Stimulated activated CD4-positive, alpha-beta T cell treated with anti-CD3 and anti-CD28 coated beads, Interleukin-2, amount 100 ng/mL, for 4 hours (primary cell): ENCODE measurements at places on chromosomes 3 and 15.

- no peak for DNase-seq
These were observed 123.5 kb downstream of the TGFBR2 start for GRCh38 chr3:30729936-30730335.

- DNase-seq = no peak
These were observed 2.8 kb downstream of the TMEM43 start for GRCh38 chr3:14127516-14128161.

DNA sequence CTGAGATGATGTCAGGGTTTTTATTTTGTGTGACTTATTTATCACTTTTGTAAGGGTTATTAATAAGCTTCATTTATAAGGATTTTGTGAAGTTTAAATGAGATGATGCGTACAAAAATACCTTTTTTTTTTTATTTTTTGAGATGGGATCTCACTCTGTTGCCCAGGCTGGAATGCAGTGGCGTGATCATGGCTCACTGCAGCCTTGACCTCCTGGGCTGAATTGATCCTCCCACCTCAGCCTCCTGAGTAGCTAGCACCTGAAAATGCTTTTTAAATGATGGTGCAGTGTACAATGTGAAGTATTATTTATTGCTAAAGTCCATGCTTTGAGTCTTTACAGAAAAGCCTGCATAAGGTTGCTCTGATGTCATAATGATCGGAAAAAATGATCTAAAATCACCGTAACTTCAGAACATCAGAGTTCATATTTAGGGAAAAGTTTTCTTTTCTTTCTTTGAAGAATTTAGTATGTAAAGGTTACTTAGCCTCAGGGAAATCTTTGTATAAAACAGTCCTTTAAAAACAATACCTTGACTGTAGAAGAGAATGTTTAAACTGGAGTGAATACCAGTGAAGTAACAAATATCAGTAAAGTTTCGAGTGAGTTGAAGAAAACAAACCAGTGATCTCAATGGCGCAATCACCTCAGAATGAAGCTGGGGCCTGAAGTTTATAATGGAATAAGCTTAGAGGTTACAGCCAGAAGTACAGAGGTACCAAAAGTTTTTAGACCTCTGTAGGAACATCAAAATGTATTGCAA, 29.7 kb downstream of the TCF12 start:
- DNase-seq = no peak

GRCh38 chr3:128605091-128606046, 45.2 kb downstream of the RPN1 start:
- DNase-seq = no peak

DNA sequence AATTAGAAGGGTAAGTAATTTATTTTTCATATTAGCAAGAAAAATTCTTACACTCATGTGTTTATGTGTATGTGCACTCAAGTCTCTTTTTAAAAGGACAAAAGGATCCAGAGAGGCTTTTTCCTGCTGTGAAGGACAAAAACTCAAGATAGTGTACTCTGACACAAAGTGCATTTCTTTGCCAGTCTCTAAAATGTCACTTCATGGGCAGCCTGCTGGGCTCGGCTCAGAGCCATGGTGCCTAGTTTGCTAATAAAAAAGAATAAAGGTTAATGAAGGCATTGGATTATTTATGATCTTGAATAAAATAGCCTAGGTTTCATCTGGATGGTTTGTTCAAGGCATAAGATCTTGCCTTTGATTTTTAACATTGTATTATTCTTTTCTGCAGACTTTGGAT, 989.0 kb downstream of the TBL1XR1 start:
- no peak for DNase-seq

- DNase-seq = no peak
These were observed 119.6 kb downstream of the ABI3BP start for GRCh38 chr3:100873611-100874010.

- peak; percentile 55 for DNase-seq
These were observed 16.2 kb upstream of the VILL start for GRCh38 chr3:37974121-37975083.

- DNase-seq = no peak
These were observed 63.9 kb downstream of the ADCY5 start for GRCh38 chr3:123385001-123385401.

- DNase-seq = no peak
These were observed 88.2 kb downstream of the GMPS start for GRCh38 chr3:155958676-155959075.

DNA sequence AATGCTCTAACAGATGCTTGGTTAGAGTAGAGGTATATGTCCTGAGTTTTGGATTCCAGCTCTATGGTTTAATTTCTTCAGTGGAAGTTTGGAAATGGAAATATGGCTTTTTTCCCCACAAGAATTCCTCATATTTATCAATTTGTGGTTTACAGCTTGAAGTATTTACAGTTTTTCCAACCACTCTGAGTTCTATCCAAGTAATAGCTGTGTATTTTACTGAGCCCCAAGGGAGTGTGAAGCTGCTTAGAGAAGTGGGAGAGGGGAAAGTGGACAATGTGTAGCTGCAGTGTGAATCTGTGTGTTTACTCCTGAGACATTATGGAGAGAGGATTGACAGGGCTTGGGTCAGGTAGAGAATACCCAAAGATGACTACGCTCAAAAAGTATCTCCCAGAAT, 54.5 kb downstream of the NEK11 start:
- no peak for DNase-seq

- no peak for DNase-seq
These were observed 591 bp downstream of the PROK2 start for GRCh38 chr3:71784201-71784913.

DNA sequence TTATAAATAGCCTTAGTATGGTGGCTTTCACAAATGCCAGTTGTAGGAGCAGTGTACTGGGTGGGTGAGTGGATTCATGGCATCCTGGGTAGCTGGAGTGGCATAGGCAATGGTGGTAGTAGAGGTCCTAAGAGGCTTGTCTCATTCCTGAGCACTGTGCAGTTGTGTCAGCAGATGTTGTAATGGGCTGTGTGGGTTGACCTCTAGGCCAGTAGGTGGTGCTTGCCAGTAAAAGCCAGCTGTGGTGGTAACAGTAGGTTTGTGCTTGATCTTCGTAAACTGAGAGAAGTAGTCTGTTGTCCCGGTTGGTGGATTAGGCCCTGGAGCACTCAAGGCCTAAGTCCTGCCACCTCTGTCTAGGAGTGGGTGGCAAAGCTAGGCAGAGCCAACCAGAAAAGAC, 149.7 kb upstream of the SUCLG2 start:
- DNase-seq = no peak

- DNase-seq = no peak
These were observed 16.0 kb downstream of the FOXL2NB start for GRCh38 chr3:138962854-138963560.

DNA sequence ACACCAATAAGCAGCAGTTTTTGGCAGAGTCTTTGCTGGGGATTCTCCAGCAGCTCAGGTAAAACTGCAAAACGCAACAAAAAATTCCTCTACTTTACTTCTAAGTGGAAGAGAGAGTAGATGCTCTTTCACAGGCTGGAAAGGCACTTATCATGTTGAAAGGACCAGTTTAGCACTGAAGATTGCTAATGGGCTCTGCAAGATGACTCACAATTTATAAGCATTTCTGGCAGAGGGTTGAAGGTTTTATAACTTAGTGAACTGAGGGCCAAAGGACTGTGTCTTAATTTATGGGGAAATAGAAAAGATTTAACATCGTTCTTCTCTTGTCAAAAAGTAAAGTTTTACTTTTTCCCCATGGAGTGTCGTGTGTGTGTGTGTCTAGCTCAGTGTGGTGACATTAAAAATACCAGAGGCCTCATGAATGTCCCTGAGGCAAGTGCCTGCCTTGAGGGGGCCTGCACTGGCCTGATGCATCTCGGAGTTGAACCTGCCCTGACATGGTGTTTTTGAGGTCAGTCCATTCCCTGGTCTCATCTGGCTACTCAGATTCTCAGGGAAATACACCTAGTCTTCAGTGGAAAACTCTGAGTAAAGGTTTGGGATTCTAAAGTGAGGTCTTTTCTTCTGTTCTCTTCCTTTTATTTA, 1092.0 kb downstream of the NAALADL2 start:
- DNase-seq = no peak

- DNase-seq = no peak
These were observed 19.4 kb upstream of the IL20RB start for GRCh38 chr3:136938334-136938733.

DNA sequence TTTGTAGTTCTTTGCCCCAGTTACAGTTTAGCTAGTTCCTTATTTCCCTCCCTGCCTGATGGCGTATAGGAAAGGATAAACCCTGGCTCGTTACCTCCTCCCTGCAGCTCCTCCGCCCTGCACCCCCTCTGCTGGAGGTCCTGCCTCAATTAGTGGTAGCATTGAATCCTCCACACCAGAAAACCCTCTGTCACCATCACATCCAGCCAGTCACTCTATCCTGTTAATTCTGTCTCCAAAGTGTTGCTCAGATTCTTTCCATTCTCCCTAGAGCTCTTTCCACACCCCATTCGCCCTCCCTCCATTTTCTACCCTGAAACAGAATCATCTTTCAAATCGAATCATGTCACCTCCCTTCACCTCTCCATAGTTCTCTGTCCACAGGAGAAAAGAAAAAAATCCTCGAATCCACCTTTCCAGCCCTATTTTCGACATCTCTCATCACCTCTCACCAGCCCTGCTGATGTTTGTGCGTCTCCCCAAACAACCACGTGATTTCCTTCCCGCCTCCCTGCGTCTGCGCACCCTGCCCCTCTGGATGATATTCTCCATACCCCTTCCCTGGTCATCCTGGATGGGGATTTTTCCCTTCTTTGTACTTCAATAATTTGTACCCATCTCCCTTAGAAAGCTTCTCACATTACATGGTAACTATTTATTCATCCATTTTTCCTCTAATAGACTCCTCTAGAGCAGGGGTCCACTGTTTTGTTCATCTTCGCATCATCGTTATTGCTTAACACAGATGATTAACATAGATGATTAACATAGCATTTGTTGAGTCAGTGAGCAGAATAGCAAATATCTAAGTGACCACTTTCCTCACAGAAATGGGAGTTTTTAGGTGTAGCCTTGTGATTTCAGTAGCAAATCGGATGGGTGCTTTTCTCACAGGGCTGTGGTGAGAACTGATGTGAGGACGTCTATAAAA, 37.1 kb downstream of the MAP3K13 start:
- DNase-seq = no peak

- no peak for DNase-seq
These were observed 78.8 kb upstream of the SETMAR start for GRCh38 chr3:4224331-4224730.

GRCh38 chr3:122245513-122246174, 62.2 kb downstream of the CASR start:
- DNase-seq = no peak

GRCh38 chr3:115644391-115644790, 21.1 kb downstream of the GAP43 start:
- no peak for DNase-seq

DNA sequence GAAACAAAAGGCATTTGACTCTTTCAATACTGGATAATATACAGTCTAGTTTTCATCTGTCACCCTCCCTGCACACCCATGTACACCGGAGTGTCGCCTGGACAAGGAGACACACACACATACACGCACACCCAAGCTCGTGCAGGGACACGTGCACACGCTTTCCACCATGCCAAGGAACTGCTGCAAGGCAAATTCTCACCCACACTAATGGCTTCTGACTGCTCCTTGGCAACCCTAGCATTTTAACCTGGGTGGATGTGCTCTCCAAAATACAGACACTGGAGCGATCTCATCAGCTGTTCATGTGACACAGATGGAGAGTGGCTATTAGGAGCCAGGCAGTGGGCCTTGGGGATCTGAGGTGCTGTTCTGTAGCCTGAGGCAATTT, 61.6 kb downstream of the MEIS2 start:
- no peak for DNase-seq

DNA sequence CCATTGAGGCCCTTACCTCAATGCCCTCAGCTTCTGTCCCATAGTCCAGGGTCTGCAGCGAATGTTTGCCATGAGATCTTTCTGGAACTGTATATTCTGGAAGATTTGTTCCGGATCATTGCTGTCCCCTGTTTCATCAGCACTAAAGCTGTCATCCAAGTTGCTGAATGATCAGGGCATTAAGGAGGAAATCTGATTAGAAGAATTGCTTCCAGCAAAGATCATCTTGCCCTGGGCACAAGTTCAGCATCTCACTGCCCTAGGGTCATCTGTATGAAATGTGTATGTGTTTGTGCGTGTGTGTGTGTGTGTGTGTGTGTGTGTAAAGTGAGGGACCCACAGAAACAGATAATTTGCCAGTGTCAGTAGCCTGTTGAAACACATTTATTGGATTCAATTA, 1.4 kb downstream of the TMC3 start:
- no peak for DNase-seq

DNA sequence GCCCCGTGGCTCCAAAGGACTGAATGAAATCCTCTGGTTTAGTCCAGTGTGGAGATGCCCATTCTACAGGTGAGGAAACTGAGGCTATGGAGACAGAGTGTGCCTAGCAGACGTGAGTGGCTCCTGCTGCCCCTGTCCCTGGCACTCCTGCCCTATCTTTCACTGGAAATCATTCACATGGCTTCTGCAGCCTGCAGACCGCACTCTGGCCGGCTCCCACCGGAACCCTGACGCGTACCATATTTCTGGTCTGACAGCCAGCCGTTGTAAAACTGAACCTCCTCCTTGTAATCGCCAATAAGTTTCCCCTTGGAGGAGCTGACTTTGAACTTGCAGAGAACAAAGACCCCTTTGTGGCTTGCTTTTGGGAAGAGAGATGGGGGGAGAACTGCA, 136.5 kb downstream of the CHSY1 start:
- DNase-seq = no peak

DNA sequence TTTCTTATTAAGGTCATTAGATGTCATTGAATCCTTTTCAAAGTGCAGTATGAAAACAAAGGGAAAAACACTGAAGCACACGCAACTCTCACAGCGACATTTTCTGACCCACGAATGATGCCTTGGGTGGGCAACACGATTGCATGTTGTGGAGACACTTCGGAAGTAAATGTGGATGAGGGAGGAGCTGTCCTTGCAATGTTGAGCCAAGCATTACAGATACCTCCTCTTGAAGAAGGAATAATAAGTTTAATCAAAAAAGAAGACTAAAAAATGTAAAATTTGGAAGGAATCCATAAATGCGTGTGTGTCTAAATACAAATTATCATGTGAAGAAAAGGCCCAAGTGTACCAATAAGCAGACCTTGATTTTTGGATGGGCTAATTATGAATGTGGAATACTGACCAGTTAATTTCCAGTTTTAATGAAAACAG, 16.9 kb downstream of the THBS1 start:
- no peak for DNase-seq

- DNase-seq = no peak
These were observed 577.7 kb downstream of the MECOM start for GRCh38 chr3:169085827-169086226.

GRCh38 chr3:31918179-31919150, 62.6 kb downstream of the OSBPL10 start:
- no peak for DNase-seq

GRCh38 chr3:111605018-111605417, 9.9 kb upstream of the ZBED2 start:
- no peak for DNase-seq
